ENCODE measurements at places on chromosomes 3 and 15.
A peak's percentile ranks its signal among the peaks of the same experiment; 100 is the strongest.

GRCh38 chr3:72446218-72447058, 401.8 kb downstream of the SHQ1 start:
- no peak for DNase-seq

DNA sequence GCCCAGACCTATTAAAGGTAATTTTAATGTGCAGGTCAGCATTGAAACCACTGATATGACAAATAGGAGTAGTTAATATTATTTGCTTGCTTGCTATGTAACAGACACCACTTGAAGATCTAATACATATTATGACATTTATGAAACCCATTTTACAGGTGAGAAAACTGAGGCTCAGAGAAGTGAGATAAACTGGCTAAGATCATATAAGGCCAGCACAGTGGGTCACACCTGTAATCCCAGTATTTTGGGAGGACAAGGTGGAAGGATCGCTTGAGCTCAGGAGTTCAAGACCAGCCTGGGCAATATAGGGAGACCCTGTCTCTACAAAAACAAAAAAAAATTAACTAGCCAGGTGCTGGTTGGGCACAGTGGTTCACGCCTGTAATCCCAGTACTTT, 33.1 kb upstream of the EIF4A2 start:
- no peak for DNase-seq

DNA sequence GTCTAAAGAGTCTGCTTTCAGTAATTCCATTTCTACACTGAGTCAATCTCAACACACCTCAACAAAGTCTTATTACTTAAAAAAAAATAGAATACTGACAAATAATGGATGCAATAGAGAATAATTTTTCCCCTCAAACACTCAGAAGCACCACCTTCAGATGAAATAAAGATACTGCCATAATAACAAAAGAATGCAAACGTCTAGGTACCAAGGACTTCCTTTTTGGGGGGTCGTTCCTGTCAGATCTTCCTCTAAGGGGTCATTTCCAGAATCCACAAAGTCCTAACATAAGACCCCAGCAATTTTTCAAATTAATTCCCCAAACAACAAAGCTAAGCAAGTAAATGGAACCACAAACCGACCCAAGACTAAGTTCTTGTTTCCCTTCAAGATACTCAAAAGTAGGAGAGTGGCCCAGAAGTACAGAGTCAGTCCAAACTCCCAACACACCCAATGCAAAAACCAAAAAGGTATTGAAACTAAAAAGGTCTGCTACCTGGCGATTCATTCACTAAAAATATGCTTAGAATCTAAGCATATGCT, 1.3 kb downstream of the RYK start:
- no peak for DNase-seq

- peak; percentile 32 for DNase-seq
Observed at GRCh38 chr15:65286069-65286703, 497 bp downstream of the PARP16 start.

DNA sequence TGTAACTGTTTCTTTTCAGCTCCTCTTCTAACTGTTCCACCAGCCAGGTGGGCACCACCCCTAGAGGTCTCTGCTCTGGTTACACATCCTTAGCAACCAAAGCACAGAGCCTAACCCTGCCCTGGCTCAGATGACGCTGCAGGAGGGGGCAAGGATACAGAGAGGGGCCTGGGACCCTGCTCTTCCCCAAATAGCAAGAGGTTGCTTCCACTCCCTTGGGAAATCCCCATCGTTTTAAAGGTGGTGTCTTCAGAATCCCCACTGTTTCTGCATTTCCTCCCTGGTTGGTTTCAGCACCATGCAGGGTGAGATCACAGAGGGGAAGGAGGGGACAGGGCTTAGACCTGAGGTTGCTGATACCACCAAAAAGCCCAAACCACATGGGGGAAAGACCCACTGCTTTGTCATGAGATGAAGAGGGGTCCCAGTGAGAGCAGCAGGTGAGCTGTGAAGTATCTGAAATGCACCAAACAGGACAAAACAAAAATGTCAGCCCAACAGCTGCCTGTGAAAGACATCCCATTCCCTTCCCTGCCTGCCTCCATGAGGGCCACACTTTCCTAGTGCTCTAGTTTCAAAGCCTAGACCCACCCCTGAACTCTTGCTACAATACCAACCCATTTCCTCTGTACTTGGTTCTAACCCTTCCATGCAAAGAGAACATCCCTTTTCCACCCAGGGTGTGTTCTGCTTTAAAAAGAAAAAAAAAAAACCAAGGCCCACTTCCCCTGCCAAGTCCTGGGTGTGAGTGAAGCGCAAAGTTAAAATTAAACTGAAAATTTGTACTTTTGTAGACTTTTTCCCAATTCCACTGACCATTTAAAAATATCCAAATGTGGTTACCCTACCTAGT, 29.0 kb downstream of the ANP32A start:
- DNase-seq: no peak

DNA sequence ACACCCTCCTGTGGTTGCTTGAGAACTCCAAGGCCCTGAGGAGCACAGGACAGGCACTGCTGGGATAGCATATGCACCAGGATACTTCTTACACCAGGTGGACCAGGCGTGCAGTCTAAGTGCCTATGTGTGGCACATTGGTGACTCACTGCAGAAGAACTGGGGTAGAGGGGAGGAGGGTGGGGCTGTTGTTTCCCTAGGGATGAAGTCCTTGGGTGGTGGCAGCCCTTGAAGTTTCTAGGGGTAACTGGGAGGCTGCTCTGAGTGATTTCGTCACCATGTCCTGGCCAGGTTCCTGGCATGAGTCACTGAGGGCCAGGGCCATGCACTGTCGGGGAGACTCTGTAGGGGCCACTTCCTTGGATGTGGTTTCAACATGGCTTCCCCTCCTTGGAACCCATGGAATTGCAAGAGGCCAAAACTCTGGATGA, 15.9 kb downstream of the MYZAP start:
- peak; percentile 37 for DNase-seq

- no peak for DNase-seq
Observed at GRCh38 chr15:98503970-98504369, 144.4 kb upstream of the IGF1R start.

DNA sequence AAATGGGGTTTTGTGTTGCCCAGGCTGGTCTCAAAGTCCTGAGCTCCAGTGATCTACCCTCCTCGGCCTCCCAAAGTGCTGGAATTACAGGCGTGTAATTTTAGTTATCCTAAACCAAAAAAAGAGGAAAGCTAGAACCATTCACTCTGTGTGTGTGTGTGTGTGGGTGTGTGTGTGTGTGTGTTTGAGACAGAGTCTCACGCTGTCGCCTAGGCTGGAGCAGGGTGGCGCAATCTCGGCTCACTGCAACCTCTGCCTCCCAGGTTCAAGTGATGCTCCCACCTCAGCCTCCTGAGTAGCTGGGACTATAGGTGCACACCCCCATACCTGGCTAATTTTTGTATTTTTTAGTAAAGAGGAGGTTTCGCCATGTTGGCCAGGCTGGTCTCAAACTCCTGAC, 84.0 kb downstream of the TFDP2 start:
- no peak for DNase-seq

DNA sequence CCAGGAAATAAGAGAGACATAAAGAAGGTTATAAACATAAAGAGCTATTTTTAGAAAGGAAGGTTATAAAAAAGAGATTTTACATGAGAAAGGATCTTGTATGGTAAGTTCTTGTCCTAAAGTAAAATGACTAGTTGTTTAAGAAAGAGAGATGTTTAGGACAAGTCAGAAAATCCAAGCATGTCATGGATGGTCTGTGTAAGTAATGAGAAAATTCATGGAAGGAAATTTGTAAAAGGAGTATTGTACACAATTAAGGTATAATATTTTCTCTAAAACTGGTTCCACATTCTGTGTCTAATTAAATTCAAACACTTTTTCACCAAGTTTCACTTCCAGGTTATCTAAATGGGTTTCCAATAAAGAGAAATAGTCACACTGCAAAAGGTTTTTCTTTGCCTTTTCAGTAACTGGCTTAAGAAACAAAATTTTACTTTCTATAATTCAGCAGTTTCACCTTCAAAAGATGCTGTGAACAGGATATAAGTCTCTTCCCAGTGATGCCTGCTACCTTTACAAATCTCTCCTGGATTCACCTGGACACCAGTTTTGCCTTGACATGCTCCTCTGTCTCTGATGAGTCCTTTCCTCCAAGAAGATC, 455.7 kb downstream of the ZIC1 start:
- DNase-seq: no peak

- no peak for DNase-seq
Observed at GRCh38 chr3:56557831-56558170, 826 bp downstream of the CCDC66 start.

- DNase-seq: no peak
Observed at GRCh38 chr15:76062286-76062685, 2.5 kb downstream of the TMEM266 start.

DNA sequence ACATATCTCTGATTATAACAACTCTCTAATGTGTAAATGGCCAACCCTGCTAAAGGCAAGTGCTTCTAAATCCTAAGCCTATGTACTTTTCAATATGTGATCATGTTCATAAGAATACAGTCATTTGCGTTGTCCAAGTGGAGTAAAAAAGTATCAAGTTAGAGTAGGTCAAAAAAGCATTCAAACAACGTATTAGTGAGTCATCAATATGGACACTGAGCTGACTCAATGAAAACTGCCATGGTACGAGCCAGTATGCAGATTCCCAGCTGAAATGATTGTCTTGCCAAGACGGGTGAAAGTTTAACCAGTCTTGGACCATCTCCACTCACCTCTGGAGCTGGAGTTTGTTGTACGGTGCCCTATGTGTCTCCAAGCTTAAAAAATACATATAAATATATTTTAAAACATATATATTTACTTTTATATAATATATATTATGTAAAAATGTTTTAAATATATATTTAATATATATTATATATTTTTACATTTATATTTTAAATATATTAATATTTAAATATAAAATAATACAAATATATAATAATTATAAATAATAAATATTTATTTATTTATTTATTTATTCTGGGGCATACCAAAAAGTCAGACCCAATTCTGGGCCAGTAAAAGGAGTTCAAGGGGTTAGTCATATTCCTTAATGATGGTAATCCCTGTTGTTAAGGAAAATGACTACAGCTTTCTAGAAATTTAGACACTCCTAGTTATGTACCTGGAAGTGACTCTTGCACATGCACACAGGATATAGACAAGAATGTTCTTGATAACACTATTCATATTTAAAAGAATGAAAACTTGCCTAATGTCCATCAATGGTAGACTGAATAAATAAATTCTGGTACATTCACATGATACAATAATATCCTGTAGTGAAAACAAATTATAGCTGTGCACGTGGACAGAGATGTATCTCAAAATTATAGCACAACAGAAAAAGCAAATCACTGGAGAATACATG, 27.2 kb downstream of the PLSCR4 start:
- no peak for DNase-seq

DNA sequence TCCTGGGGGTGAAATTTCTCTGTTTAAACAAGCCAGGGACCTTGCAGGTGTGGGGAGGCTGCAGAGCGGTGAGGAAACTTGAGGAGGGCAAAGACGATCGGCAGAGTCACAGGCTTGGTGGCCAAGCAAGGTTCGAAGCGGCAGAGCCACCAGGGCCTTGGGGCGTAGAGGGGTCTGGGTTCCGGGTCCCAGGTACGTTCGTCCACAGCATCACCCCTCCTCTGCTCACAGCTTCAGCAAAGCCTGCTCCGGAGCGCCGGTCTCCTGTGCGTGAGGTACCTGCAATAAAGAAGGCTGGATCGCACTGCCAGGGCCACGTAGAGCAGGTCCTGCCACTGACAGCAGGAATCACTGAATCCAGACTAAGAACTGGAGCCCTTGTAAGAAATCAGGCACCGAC, 66.8 kb upstream of the PCSK6 start:
- no peak for DNase-seq

Data from HTR-8/SVneo (cell line).